ENCODE measurements at places on chromosomes 1 and 21.

DNA sequence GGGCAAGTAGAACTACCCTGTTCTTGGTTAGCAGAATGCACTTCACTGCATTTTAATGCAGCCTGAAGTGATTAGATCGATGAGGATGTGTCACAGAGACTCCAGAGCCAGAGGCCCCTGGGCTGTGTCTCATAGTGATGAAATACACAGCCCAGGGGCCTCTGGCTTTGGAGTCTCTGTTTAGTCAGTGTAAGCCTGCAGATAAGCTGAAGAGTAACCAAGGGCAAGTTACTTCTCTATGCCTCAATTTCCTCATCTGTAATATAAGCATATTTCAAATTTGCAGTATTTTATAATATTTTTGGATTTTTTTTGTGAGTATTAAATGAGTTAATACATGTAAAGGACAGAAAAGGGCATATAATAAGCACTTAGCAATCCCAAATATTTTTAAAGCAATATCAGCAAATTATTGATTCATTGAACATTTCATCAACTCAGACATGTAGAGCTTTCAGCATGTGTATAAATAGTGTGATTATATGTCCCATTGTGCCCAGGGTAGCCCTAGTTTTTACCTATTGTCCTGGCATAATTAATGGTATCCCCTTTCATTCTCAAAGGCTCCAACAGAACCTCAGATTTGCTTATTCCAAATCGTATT, 23.6 kb upstream of the APOBEC4 start:
- no peak for DNase-seq

DNA sequence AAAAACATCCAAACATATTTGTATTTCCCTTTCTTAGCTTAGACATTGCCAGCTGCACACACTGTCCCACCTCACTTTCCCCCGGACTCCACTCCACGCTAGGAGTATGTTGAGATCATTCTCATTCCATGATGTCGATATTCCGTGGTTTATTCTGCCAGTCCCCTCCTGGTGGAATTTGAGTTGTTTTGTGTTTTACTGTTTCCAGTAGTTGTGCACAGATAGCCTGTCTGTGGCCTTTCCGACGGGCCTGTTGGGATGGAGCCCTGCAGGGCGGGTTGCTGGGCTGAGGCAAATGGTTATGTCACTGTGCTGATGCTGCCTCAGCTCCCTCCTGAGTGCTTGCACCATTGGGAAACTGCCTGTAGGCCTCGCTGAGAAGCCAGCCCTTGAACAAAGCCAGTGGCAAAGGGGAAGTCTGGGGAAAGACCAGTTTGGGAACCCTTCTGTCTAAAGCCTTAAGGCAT, 12.8 kb downstream of the TRAPPC10 start:
- no peak for DNase-seq

GRCh38 chr1:231264642-231265041, 23.6 kb downstream of the GNPAT start:
- DNase-seq = no peak

GRCh38 chr1:38962113-38962512, 20.5 kb upstream of the RHBDL2 start:
- no peak for DNase-seq

- no peak for DNase-seq
These were observed 36.2 kb upstream of the GADD45A start for GRCh38 chr1:67648582-67649326.

DNA sequence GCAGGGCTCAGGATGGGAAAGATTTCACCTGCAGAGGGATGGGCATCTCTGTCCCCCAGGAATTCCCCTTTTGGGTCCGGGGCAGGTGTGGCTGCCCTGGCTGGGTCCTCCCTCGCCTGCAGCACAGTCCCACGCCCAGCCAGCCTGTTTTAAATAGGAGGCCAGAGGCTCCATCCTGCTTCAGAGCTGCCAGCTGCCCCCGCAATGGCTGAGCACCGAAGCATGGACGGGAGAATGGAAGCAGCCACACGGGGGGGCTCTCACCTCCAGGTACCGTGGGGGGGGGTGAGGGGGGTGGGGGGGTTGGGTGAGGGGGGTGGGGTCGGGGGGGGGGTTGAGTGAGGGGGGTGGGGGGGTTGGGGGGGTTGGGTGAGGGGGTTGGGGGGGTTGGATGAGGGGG, 3.6 kb downstream of the SCNN1D start:
- no peak for DNase-seq

- DNase-seq = no peak
These were observed 86.8 kb upstream of the BCAR3 start for GRCh38 chr1:93768380-93768863.

DNA sequence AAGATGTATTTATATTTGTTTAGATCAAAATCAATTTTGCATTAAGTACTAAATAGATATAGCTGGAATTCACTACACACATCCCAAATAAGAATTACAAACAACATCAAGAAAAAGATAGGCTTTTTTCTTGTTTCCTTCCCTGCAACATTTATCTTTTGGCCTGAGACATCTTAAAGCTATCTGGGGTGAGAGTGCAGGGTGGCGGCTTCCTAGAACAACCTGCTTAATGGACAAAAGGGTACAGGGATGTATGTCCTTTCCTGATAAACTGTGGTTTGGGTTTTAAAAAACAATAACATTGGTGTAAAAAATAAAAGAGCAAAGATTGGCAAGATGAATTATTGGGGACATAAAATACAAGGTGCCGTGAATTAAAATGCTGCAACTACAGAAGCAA, 54.4 kb downstream of the EPRS1 start:
- no peak for DNase-seq

- no peak for DNase-seq
These were observed 11.9 kb upstream of the GPX7 start for GRCh38 chr1:52590266-52590665.

DNA sequence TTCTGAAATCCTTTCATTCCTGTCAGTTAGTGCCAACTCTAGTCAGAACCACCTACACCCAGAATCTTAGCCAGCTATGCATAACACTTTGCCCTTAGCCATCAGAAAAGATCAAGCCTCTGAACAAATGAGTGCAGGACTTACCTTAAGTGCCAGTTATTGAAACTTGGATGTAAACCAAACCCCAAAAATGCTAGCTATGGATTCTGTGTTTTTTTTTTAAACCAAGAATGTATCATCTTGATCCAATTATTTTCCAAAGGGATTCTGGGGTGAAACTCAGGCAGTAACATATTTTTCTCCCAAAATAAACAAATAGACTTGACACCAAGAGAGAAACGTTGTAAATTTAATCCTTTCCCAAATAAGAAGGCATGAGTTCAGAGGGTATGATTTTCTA, 538.6 kb upstream of the ADAMTS5 start:
- DNase-seq = no peak

GRCh38 chr1:33660244-33660643, 187.8 kb downstream of the ZSCAN20 start:
- no peak for DNase-seq

DNA sequence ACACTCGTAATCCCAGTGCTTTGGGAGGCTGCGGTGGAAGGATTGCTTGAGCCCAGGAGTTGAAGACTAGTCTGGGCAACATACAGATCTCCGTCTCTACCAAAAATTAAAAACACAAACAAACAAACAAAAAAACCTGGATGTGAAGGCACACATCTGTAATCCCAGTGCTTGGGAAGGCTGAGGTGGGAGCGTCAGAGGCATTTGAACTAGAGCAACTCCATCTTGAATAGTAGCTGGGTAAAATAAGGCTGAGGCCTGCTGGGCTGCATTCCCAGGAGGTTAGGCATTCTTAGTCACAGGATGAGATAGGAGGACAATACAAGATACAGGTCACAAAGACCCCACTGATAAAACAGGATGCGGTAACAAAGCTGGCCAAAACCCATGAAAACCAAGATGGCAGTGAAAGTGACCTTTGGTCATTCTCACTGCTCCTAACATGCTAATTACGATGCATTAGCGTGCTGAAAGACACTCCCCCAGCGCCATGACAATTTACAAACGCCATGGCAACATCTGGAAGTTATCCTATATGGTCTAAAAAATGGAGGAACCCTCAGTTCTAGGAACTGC, 33.2 kb upstream of the RD3 start:
- no peak for DNase-seq

- no peak for DNase-seq
These were observed 18.9 kb downstream of the CLEC20A start for GRCh38 chr1:178477841-178478240.

DNA sequence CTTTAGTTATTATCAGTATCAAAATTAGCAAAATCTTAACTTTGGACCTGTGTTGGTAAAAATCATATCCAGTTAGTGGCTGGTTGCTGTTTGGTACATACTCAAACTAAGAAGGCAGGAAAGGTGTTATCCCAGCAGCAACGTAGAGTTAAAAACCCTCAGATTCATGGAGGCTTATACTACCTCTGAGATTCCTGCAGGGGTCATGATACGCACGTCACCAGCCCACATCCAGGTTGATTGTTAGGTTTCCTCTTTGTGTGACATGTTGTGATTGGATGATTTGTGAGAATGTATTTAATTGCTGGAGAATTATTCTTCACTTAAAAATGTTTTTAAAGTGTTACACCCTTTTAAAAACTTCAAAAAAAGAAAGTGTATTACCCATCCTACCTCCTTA, 423.3 kb upstream of the ADGRL2 start:
- no peak for DNase-seq

DNA sequence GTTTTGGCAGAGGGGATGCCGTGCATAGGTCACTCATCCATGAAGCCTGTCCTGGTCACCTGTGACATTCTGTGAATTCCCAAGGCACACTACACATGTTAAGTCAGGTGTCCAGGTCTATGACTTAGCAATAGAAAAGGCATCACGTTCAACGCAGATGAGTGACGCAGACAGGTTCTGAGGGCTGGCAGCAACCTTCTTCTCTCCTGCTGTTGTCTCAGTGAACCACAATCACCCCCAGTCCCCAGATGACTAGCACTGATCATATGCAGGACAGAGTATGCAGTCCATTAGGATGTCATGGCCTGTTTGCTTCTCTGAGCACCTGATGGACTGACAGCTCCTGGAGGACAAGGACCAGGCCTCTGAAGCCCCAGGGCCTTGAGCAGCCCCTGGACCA, 157.8 kb upstream of the KAZN start:
- DNase-seq = no peak

DNA sequence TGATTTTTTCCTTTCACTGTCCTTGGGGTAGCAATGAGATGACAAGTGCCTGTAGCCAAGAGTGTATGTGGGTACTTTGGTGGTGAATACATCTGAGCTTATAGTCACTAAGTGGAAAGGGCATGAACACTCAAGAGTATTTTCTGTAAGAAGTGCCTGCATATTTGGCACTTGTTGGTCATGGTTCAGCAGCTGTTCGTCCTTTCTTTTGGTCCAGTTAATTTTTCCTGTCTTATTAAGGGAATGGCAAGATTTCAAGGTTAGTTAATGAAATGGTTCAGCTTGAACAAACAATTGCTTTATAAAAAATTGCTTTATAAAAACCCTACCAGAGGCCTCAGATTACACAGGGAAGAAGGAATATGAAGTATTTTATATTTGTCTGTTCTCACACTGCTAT, 48.6 kb upstream of the GPR52 start:
- no peak for DNase-seq

DNA sequence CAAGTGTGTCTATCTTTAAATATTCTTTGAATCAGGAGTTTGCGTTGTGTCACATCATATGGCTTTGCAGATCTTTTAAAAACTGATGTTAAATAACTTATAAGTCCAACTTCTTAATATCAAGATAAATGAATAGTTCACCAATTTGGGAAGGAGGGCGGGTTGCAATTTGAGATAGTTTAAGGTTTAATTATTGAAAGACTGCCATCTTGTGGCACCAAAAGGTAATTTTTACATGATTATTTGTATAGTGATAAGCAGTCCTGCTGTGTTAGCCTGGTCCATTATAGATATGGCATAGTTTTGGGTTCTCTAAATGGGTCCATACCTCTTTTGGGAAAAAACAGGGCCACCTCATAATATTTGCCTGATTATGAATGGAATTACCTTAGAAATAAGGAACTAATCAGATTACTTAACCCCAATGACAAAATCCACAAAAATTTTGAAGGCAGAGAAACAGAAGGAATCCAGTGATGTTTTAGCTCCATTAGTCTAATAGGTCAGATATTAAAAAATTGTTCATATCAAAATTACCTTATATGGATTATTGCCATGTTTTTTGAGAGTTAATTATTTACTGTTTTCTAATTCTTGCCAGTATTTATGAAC, 64.3 kb downstream of the PRKAA2 start:
- DNase-seq = no peak

- DNase-seq = no peak
These were observed 62.7 kb downstream of the ITPKB start for GRCh38 chr1:226676381-226676780.

- DNase-seq = peak; percentile 69
These were observed 6.7 kb downstream of the ZNF648 start for GRCh38 chr1:182054698-182055326.

DNA sequence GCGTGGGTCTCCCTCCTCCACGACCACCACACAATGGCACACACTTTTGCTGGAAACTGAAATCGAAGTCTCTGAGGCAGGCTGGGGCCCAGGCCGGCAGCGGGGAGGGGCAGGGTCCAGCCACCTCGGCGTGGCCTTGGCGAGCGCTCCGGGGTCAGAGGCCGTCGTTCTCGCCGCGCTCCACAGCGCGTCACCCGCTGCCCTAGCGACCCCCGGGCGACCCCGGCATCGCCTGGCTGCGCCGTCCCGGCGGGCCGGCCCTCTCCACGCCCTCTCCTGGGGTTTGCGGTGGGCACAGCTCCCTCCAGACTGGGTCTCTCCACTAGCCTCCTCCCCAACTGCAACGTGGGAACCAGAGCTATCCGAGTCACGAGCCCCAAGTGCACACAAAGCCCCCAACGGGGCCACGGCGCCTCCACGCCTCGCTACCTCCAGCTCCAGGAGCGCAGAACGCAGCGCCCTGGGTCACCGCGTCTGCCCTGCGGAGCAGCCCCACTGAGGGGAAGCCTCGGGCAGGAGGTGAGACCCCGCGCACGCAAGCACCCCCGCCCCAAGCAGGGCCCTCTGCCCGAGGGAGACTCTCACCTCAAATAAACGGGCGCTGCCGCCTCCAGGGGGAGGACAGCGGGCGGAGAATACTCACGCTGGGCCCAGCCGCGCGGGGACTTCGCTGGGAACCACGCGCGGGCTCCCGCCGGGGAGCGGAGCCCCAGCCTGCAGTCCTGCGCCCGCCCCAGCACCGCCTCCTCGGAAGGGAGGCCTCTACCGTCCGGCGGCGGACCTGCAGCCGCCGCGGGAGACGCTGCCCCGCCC, 134.0 kb upstream of the BARHL2 start:
- DNase-seq = peak; percentile 85

GRCh38 chr1:50955116-50955515, 5.0 kb downstream of the FAF1 start:
- no peak for DNase-seq

GRCh38 chr1:32538887-32539583, at the start of gene ZBTB8A:
ZBTB8A (plus strand) TSS chr1:32539427; CDS start chr1:32592932, 53,505 bp downstream.
- DNase-seq = peak; percentile 41

All from activated CD4-positive, alpha-beta T cell treated with anti-CD3 and anti-CD28 coated beads for 48 hours (primary cell).